ENCODE measurements at places on chromosomes 7 and 10. TPM values are rescaled to one million over a fixed set of nuclear protein-coding genes. Genes with fewer than 3 reads are reported as not detected.
A peak's percentile ranks its signal among the peaks of the same experiment; 100 is the strongest.

DNA sequence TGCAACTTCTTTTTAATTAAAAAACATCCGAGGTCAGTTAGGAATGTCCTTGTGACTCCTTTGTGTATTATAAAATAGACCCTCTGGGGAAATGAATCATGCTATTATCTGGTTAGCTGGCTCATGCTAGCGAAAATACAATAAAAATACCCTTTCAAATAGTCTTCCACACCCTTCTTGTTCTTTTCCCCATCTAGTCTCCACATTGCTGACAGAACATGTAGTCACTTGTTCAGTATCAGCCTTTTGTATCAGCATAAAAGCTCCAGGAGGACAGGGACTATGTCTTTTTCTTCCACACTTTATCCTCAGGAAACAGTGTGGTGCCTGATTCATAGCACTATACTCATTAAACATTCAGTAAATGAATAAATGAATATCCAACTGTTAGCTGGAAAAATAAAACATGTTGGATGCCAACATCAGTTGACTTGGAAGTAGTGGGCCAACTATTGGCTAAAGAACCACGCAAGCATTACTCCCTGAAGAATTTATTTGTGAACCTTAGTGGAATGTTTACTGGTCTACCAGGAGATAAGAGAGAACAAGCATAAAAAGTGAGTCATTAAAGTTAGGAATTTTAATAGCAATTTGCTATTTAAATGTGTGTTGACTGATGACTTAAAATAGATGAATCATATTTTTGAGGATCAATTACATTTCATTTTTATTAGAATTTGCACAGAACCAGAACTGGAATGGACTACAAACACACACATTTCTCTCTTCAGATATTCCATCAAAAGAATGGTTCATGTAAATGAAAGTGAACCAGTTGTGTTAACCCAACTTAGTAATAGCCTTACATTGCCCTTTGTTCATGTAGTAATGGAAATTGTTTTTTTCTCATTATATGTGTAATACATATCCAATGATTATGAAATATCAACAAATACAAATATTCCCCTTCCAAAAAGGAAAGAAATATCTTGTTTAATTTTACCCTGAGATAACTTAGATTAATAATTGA is 129.6 kb downstream of the DKK1 start:
- DNase-seq, result no peak

The PTN gene
- polyA plus RNA-seq, result 93.6 TPM

- no peak for DNase-seq
These were observed 201.7 kb upstream of the ADARB2 start for GRCh38 chr10:1939016-1939415.

GRCh38 chr7:150451097-150451793 is 815 bp downstream of the GIMAP8 start:
- no peak for DNase-seq

The DCLRE1C gene
- 8.6 TPM for polyA plus RNA-seq

DNA sequence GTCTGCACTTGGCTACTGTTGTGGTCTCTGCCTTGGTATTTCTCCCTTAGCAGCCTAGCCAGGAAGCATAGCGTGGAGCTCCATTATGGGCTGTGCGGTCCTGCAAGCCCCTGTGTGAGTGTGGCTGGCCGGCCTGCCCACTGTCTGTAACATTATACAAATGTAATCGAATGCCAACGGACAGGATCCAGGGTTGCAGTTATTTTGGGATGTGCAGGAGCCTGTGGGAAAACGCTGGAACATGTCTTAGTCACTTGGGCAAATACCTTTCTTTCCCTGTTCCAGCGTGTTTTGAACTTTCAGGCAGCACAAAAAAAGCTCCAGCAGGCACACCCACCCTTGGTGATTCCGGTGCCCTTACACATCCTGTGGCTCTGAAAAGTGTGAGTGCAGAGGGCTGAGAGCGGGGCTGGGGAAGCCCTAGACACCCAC is 29.5 kb downstream of the BAG3 start:
- DNase-seq, result peak; percentile 37

DNA sequence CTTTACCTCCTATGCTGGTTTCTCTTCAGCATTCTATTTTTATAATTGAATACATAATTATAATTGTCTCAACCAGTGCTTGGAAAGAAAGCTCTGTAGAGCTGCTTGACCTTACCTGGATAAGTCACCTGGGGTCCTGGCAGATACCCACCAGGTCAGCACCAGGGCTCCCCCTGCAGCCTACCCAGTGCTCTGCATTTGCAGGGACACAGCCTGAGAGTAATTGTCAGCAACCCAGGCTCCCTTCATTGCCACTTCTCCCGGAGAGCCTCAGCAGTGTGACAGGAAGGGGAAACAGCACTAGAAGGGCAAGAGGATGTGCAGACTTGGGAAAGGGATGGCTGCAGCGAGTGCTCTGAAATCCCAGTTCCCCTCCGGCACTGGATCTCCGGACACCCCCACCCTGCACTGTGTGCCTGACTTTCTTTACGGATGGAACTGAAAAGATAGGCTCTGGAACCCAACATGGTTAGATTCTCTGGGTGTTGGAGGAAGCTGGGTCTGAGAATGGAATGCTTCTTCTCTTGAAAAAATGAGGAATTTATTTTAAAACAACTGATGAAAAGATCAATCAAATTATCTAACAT is 11.4 kb upstream of the PAX4 start:
- DNase-seq, result no peak

GRCh38 chr10:18918532-18918931 is 130.1 kb upstream of the MALRD1 start:
- DNase-seq, result no peak

The AKR1E2 gene
- 4.1 TPM for polyA plus RNA-seq

DNA sequence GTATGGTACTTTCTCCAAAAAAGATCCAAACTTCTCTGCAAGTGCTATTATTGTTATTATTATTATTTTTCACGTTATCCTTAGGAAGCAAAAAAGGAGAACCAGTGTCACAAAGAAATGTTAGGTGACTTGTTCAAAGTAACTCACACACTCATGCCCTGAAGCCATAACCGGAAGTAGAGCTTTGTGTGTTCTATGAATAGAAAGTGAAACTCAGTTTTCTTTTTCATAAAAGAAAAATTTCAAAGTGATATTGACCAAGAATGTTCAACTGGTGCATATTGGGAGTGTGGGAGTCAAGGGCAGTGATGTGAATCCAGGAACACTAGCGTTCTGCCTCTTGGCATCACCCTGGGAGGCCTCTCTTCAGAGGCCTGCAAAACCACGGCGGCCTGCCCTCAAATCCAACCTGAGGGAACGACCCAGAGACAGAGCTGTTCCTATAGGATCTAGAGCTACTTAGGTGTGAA is 106.1 kb downstream of the PRKCQ start:
- DNase-seq, result no peak

- peak; percentile 22 for DNase-seq
These were observed 551.0 kb upstream of the AUTS2 start for GRCh38 chr7:69047151-69047754.

DNA sequence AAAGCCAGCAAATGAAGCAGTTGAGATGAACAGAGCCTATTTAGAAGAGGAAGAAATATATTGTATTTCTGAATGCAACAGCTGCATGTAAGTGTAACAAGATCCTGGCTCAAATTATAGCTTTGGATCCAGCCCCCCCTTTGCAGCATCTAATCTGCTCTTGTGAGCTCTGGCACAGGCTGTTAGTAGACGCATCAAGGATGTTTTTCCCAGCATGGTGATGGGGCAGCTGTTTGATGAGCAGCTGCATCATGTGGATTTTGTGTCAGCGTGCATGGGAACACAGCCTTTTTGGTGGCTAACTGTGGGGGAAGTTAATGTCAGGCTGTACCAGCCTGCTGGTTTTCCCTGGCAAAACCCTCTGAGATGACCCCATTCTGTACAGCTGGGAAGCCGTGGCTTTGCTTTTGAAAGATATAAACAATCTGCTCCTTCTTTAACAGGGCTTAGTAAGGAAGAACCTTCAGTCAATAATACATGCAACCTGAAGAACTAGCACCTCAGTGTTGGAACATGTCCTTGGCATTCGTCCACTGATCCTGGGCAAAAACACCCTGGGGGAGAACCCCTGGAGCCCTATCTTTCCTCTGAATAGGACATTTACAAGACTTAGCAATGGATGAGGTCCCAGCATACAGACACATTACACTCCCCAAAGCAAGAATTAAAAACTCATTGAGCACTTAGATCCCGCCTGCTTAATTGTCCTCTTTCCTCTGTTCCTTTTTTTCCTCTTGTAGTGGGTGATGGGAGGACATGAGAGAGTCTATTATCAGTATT is 70.6 kb downstream of the NPS start:
- DNase-seq, result peak; percentile 39

- DNase-seq, result no peak
These were observed 410.0 kb upstream of the SEMA3D start for GRCh38 chr7:85596827-85597226.

- DNase-seq, result no peak
These were observed 81.6 kb downstream of the SAMD9 start for GRCh38 chr7:93036149-93036640.

The LGI1 gene
- 30.4 TPM for polyA plus RNA-seq

The NPFFR1 gene
- 0.08 TPM for polyA plus RNA-seq

The AKR1C4 gene
- polyA plus RNA-seq, result not detected

GRCh38 chr7:50872437-50872836 is 89.7 kb upstream of the GRB10 start:
- DNase-seq, result no peak

The TMEM273 gene
- 10.1 TPM for polyA plus RNA-seq

The CABCOCO1 gene
- polyA plus RNA-seq, result 0.40 TPM

GRCh38 chr10:116926426-116926825 is 77.1 kb downstream of the ENO4 start:
- DNase-seq, result no peak

DNA sequence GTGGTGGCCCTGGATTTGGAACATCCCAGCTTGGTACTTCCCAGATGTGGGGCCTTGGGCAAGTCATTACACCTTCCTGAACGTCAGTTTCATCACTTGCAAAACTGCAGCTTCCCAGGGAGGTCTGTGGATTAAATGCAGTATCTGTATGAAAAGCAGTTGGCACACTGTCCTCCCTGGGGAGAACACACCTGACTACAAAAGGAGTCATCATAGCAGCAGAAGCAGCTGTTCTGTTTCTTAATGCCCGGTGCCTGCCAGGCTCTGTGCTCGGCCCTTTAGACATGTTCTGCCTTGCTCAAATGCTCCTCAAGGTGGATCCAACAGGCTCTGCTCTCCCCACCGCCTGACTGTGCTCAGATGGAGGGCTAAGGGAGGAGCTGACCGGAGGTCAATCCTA is 31.0 kb downstream of the CDCA7L start:
- no peak for DNase-seq

The CALML3 gene
- 0.32 TPM for polyA plus RNA-seq
